ENCODE measurements at places on chromosomes 1 and 21.

DNA sequence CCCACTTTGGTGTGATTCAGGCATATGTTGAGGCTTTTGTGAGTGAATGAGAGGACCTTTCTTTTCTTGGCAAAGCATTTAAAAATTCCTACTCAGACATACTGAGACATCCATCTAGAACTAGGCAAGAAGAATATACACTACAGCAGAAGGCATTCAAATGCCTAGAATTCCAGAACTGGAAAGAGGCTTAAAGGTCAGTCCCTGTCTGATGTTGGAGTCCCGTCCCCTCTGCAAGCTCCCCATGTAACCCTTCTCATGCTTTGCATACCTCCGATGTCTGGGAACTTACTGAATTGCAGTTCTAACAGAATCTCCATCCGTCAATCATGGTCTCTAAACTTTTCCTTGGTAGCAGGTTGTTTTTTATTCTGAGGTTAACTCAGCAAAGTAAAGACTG lies 152.9 kb downstream of the ATP6V1G3 start:
- DNase-seq: peak; percentile 58

DNA sequence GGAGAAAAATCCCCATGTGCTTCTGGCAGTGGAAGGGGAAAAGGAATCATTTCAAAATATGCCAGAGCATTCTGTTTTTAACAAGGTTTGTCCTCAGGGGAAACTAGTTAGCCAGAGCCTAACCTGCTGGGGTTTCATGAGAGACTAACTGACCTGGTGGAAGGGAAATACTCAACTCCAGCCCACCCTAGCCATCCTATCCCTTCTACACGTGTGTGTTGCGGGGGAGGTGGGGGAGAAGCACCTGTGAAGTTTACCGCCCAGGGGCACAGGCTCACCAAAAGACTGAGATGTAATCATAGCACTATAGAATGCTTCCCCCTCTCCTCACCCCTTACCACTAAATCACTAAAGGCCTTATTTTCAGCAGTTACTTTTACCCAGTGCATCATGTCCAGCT lies 139.5 kb downstream of the GRIK3 start:
- no peak for DNase-seq

DNA sequence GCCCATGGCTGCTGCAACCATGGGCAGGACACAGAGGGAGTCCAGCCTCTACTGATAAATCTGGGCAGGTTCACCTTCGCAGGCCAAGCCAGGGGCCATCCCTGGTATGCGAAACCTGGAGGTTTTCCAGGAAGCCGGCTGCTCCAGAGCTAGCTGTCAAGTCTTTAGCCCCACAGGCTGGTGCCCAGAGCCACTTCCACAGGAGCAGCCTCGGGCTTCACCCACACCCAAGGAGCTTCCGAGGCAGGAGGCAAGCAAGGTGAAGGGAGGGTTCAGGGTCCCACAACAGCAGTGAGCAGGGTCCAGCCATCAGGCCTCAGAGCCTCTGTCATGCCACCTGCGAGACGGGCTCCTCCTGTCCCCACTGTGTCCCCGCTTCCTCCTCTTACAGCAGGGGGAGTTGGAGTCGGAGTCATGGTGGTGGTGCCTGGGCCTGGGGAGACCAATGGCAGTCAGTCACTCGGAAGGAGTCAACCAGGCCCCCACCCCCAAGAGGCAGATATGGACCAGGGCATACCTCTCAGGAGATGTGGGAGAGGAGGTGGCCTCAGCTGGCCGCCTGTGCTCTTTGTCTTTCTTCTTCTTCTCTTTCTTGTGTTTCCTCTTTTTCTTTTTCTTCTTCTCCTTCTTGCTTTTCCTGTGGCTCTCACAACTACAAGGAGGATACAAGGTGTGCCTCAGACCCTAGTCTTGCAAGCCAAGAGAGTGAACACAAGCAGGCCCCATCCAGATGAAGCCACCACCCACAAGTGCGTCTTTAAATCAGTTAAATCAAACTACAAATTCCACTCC lies 2.1 kb downstream of the C1orf35 start:
- DNase-seq: no peak

- no peak for DNase-seq
Measured at GRCh38 chr1:30759718-30760281, 2.2 kb upstream of the LAPTM5 start.

- DNase-seq: no peak
Measured at GRCh38 chr1:215489771-215490565, 77.1 kb upstream of the KCTD3 start.

- DNase-seq: no peak
Measured at GRCh38 chr1:33088119-33088906, 7.4 kb downstream of the AZIN2 start.

- DNase-seq: peak; percentile 43
Measured at GRCh38 chr1:227901906-227902640, 45.7 kb downstream of the WNT9A start.

- no peak for DNase-seq
Measured at GRCh38 chr21:25904044-25904695, 169.4 kb downstream of the GABPA start.

DNA sequence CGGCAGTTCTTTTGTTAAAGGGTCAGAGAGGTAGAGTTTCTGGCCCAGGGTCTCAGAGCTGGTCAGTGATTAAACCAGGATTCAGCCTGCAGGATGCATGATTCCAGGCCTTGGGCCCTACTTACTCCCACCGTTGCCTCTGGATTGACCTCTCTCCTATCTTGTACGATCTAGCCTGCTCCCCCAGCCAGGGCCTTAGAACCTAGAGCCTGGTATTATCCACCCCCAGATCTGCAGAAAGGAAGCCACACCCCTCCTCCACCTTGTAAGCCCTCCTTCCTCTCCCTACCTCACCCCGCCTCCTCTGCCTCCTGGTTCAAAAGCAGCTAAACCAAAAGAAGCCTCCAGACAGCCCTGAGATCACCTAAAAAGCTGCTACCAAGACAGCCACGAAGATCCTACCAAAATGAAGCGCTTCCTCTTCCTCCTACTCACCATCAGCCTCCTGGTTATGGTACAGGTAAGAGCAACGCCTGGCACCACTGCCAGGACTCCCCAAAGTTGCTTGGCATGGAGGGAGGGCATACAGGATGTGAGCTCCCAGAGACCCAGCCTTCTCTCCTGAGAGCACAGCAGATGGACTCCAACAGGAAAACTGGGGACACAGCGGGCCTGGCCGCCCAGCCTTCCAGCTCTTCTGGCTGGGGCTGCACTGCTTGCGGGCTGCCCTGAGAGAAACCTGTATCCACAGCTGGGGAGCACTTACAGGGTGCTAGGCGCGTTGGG lies at the start of gene CD52:
CD52 (plus strand) TSS at position 347 of the 726 bp plus-strand sequence; CDS start at position 407, 60 bp downstream.
- DNase-seq: no peak

GRCh38 chr1:66599346-66599745 lies 65.4 kb downstream of the SGIP1 start:
- no peak for DNase-seq

GRCh38 chr1:192550922-192551534 lies 24.5 kb upstream of the RGS1 start:
- DNase-seq: peak; percentile 85

GRCh38 chr1:237041795-237042525 lies at the start of gene RYR2:
Gene RYR2, plus strand, starts transcription at chr1:237042184. Its CDS starts 338 bp downstream, at chr1:237042522.
- DNase-seq: peak; percentile 40

DNA sequence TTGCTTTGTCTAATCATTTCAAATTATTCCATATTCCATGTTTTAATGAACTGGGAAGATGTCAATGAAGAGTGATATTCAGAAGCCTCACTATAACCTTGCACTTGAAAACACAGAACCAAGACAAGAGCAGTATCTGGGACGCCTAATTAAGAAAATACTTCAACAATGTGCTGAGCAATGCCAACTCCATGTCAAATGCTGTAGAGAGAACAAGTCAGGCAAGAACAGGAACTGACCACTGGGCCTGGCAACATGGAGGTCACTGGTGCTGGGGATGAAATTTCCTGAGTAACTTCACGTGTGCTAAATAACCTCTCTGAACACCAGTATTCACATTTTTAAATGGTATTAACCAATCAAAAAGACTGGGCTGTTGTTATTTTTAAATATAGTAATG lies 22.8 kb downstream of the HEATR1 start:
- DNase-seq: no peak

DNA sequence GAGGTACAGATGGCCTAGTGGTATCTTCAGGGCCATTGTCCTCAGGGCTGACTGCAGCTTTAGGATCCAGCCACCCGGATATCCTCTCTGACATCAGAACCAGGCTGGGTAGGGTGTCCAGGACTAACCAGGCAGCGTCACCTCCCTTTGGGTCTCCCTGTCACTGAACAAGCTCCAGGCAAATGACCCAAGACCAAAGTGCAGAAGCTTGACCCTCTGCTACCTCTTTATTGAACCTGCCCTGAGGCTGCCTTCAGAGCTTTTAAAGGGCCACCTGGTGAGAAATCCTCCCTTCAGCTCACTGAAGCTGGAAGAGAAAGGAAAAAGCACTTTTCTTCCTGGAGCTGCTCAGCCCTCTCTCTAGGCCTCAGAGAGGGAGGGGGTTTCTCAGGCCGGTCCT lies 79.1 kb upstream of the VAMP3 start:
- no peak for DNase-seq

- DNase-seq: no peak
Measured at GRCh38 chr1:8913457-8913856, 32.2 kb upstream of the CA6 start.

DNA sequence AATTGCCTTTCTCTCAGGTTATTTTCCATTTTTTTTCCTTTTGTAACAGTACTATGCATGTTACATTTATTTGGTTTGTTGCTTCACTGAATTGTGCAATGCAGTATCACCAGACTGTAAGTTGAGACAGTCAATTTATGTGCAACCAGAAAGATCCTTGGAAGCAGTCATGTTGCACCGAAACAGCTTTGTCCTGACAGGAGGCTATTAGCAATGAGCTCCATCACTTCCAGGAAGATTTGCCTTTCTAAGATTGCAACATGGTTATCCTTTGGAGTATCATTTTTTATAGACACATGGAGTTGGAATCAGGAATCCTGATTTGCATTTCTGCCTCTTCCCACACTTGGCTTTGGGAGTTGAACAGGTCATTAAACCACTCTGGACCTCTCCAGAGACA lies 84.5 kb upstream of the ST6GALNAC5 start:
- DNase-seq: no peak
